CD4-positive, alpha-beta T cell treated with Interleukin-21 for 1 hour (primary cell): ENCODE measurements at places on chromosomes 3 and 15.
A peak's percentile ranks its signal among the peaks of the same experiment; 100 is the strongest.

GRCh38 chr3:115321400-115321805 is 174.3 kb upstream of the ZBTB20 start:
- DNase-seq = no peak

GRCh38 chr3:177195242-177195991 is 1.9 kb downstream of the TBL1XR1 start:
- DNase-seq = peak; percentile 31

- no peak for DNase-seq
Measured at GRCh38 chr3:71063773-71064290, 519.7 kb downstream of the FOXP1 start.

DNA sequence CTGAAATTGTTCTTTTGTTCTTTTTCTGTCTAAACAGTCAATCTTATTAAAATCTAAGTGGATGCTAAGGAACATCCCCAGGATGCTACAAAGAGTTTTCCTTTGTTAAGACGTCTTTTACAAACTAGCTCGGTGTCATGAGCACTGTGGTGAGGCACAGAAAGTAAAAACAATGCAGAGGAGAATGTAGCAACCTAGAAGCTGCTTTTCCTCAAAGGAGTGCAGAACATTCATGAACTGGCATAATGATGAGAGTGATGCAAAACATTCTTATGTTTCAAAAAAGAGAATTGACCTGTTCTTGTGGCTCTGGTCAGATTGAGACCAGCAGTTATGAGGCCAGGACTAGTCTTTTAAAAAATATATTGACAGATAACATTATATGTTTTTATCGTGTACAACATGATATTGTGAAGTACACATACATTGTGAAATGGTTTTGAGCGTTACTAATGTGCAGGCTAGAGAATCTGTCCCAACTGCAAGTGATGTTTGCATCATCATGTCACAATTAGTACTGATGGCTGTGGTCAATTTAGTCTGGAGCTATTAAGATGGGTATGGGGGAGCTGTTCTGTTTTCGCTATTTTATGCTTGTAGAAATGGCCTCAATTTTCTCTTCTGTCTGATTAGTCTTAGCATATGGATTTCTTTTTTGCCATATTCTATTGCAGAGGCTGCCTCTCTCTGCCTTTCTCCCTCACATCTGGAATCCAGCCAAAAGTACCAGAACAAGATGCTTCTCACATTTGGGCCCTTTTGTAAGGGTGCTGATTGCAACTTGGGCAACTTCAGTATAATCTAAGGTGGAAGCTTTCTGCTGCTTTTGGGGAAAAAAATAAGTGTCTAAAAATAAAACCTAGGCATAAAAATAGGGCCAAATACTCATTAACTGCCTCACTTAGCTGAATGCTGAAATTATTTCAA is 50.2 kb downstream of the HHLA2 start:
- DNase-seq = no peak

GRCh38 chr15:38069511-38070011 is 135.1 kb downstream of the TMCO5A start:
- peak; percentile 19 for DNase-seq

DNA sequence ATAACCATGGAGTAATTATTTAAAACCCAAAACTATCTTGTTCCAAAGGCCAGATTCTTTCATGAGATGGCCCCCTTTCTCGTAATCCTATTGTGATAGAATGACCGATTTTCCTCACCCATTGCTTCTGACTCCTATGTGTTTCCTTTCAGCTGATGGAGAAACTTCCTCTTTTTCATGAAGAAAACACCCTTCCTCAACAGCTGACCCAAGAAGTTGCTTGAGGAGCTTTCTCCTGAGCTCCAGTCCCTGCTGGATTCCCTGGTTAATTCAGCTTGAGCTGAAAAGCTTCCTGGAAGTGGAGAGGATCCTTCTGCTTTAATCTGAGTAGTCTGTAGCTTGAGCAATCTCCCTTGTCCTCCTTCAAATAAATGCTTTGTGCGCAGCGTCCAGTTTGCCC is 75.0 kb downstream of the BFSP2 start:
- DNase-seq = no peak
